ENCODE measurements at places on chromosomes 7 and 10.

- no peak for DNase-seq
Observed at GRCh38 chr7:158498443-158499081, 89.1 kb downstream of the PTPRN2 start.

- no peak for DNase-seq
Observed at GRCh38 chr7:35993676-35994606, 159.1 kb upstream of the EEPD1 start.

DNA sequence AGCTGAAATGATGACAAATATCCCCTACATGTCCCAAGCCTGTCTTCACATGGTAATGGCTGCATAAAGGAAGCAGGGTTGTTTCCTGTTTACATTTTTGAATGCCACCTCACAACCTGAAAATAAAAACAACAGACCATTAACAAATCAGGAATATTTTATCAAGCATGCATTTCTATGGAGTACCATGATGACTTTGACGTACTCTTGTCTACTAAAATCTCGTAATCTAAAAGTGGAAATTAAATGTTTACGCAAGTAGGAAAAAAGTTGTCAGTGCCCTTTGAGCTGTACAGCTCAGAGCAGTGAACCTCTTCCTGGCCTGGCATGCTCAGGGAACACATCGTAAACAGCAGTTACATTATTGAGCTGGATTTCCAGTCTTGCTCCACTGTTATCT lies 194.1 kb downstream of the INHBA start:
- DNase-seq, result no peak

GRCh38 chr10:63430091-63430998 lies 35.4 kb downstream of the JMJD1C start:
- no peak for DNase-seq

- no peak for DNase-seq
Observed at GRCh38 chr10:47349516-47349915, 1.4 kb downstream of the RBP3 start.

DNA sequence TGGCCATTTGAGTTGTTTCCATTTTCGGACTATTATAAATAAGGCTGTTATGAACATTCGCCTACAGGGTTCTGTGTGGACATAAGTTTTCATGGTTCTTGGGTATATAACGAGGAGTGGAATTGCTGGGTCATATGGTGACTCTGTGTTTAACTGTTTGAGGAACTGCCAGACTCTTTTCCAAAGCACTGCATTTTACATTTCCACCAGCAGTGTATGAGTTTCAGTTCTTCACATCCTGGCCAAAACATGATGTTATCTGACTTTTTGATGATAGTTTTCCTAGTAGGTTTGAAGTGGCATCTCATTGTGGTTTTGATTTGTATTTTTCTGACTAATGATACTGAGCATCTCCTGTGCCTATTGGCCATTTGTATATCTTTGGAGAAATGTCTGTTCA lies 5.4 kb downstream of the SUV39H2 start:
- DNase-seq, result no peak

DNA sequence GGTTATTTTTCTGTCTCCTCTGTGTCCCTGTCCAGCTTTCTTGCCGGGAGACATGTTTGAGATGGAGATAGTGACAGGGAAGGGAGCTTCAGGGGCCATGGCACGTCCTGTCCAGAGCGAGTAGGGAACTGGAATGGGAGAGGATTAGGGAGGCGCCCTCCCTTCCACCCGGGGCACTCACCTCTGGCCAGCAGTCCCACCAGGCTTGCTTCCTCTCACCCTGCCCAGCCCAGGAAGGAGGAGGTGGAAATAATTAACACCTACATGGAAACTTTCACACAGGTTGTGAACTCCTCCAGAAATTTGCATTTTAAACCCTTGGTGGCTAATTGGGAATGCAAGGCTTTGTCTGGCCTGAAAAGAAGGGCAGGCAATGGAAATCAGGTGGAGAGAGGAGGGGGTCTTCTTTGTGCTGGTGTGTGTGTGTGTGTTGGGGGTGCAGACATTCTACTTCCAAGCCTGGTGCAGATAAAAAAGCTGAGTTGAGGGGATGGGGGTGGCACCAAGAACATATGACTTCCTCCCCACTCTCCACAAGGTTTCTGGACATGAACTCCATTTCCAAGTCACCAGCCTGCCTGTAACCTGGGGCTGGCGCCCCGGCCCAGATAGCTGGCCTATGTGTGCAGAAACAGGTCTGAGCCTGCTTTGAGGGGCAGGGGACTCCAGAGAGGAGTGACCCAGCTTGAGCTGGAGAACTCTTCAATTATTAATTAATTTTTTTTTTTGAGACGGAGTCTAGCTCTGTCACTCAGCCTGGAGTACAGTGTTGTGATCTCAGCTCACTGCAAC lies 199.4 kb downstream of the CYP26A1 start:
- DNase-seq, result no peak

DNA sequence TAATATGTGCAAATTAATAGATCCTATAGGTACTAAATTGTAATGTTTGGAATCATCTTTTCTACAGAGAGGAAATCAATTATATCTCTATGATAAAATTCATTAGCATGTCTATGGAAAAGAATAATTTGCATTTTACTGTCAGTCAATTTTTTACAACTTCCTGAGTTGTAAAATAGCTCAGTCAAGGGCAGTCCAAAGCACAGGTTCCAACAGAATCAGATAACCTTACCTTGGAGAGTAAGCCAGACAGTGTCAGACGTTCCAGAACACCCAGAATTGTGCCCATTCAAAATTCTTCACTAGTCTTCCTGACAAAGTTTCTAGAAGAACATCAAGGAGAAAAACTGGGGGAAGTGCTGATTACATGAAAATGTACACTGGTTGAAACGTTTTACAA lies 31.1 kb upstream of the IMMP2L start:
- no peak for DNase-seq

- DNase-seq, result no peak
Observed at GRCh38 chr10:75825235-75825634, 393.8 kb downstream of the LRMDA start.

GRCh38 chr10:131433568-131433967 lies 122.0 kb upstream of the TCERG1L start:
- no peak for DNase-seq

- DNase-seq, result no peak
Observed at GRCh38 chr10:78328592-78329404, 295.1 kb downstream of the RPS24 start.

- no peak for DNase-seq
Observed at GRCh38 chr10:49117376-49118070, 2.2 kb upstream of the VSTM4 start.

- no peak for DNase-seq
Observed at GRCh38 chr10:76352300-76352699, 920.9 kb downstream of the LRMDA start.

GRCh38 chr10:13728898-13729535 lies 142.3 kb downstream of the PRPF18 start:
- no peak for DNase-seq

DNA sequence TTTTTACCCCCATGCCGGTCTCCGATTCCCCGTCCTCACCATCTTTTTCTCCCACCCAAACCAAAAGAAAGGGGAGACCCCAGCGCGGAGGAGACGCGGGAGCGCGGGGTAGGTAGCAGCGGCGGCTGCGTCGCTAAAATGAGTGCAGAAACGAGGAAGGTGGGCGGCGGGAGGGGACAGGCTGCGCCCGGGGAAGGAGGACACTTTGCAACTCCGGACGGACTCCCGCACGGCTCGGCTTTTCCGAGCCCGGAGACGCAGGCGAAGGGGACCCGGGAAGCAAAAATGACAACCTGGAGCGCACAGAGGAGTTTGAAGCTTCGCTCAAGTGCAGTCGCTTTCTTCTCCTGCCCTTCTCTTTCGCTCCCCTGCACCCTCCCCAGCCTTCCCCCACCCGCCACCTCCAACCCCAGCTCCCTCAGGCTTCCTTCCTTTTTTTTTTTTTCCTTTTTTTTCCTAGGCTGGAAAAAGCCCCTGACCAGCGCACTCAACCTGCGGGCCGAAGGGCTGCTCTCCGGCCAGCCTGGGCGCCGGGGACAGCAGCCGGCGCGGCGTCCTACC lies 453 bp downstream of the SFMBT2 start:
- DNase-seq, result no peak

- no peak for DNase-seq
Observed at GRCh38 chr7:36781011-36781738, 56.9 kb upstream of the AOAH start.

DNA sequence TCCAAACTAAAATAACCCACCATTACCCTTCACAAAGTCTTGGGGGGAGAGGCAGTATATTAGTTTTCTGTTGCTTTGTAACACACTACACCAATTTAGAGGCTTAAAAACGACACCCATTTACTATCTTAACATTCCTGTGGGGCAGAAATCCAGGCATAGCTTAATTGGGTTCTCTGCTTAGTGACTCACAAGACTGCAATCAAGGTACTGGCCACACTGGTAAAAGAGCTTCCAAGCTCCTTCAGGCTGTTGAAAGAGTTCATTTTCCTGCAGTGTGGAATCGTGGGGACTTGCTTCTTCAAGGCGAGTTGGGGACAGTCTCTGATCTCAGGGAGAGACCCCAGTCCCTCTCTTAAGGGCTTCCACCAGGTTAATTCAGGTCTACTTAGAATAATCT lies 139.1 kb downstream of the XPNPEP1 start:
- DNase-seq, result no peak

- no peak for DNase-seq
Observed at GRCh38 chr7:46512891-46513413, 591.9 kb upstream of the IGFBP3 start.

DNA sequence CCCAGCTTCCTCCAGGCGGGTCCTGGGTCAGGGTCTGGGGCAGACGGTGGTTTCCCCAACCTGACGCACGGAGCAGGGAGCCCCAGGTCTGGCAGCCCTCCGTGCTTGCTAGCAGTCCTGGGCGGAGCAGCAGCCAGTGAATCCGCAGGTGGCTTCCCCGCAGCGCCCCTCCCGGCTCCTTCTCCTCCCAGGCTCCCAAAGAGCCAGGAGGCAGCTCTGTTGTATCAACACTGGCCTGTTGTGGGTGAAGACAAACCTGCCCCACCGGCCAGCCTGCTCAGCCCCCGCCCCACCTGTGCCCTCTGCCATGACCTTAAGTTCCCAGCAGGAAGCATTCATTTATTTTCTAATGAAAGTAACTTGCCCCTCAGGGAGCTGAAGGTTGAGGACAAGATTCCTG lies 24.0 kb upstream of the TMEM213 start:
- no peak for DNase-seq

DNA sequence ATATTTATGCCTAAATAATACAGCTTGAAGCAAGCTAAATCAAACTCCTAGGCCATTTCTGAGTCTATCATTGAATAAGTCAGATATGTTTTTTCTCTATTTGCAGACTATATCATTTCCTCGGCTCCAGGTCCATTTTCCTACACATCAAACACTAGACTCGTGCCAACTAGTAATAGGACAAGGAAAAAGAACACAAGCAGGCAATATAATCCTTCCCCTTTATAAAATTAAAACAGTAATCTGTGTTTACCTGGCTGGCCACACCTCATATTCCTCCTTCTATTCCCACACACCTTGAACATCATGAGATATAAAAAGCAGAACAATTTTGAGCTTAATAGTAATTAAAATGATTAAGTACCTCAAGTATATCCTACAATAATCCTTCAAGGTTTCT lies 325.7 kb downstream of the TFEC start:
- DNase-seq, result no peak

DNA sequence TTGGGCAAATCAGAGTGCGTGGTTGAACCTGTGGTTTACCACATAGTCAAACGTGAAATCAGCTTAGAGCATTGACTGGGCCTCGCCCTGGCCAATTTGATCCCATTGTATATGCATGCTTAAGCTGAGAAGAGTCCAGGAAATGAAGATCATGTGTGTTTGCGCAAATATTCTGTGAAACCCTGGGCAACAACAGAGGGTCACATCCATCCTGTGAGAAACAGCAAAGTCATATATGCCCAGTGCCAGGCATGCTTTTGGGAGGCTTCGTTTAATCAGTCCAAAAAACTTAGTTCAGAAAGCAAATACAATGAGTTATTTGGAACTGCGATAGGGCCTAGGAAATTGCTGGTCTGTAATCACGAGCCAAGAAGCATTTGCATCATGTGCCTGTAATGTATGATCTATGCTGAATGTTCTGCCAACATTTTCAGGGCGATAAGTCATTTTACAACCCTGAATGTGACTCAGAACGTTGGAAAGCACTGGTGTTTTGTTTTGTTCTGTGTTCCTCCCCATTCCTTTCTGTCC lies 412.1 kb upstream of the CELF2 start:
- no peak for DNase-seq

GRCh38 chr7:17689361-17689902 lies 250.9 kb downstream of the SNX13 start:
- DNase-seq, result no peak

GRCh38 chr10:44386546-44387052 lies 1.7 kb upstream of the CXCL12 start:
- no peak for DNase-seq

DNA sequence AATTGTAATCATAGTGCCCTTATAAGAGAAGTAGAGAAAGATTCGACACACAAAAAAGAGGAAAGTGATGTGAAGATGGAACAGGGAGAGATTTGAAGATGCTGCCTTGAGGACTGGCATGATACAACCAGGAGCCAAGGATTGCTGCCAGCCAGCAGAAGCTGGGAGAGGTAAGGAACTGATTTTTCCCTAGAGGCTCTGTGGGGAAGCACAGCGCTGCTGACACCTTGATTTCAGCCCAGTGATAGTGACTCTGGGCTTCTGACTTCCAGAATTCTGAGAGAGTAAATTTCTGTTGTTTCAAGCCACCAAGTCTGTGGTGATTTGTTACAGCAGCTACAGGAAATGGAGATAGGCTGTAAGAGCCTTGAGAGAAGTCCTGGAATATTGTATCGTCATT lies 98.2 kb downstream of the RAB11FIP2 start:
- no peak for DNase-seq

- DNase-seq, result no peak
Observed at GRCh38 chr7:70092314-70093204, 494.3 kb downstream of the AUTS2 start.

- DNase-seq, result no peak
Observed at GRCh38 chr7:158300427-158300826, 287.2 kb downstream of the PTPRN2 start.

DNA sequence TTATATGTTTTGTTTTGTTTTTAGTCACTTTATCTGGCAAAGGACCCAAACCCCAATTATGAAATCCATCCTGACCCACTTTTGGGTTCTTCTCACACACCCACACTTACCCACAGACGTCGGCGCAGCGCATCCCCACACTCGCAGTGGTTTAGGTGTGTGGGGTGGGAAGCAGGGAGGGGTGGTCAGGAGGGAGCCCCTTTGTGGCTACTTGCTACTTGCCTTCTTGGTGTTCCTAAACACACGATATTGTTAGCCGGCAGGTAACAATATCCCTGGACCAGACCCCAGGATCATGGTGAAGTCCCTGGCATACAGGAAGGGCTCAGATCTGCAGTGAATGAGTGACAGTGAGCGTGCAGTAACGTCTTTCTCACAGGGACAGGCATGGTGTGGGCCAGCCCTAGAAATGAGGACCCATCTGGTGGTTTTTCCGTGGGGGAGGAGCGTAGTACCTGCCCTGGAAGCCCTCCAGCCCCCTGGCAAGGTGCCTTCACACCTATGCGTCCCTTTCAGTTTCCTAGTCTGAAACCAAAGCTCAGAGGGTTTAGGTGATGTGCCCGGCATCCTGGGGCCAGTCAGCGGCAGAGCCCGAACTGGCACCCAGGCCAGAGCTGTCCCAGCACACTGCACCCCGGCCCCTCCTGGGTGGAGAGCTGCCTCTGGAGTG lies 4.4 kb downstream of the SPOCK2 start:
- no peak for DNase-seq

- DNase-seq, result no peak
Observed at GRCh38 chr10:92914478-92915325, 66.4 kb downstream of the EXOC6 start.

- no peak for DNase-seq
Observed at GRCh38 chr7:102044984-102045673, 227.7 kb downstream of the CUX1 start.

- no peak for DNase-seq
Observed at GRCh38 chr7:100248483-100248882, 28.7 kb downstream of the PVRIG start.
